ENCODE measurements at places on chromosomes 2 and 18.
A peak's percentile ranks its signal among the peaks of the same experiment; 100 is the strongest.

DNA sequence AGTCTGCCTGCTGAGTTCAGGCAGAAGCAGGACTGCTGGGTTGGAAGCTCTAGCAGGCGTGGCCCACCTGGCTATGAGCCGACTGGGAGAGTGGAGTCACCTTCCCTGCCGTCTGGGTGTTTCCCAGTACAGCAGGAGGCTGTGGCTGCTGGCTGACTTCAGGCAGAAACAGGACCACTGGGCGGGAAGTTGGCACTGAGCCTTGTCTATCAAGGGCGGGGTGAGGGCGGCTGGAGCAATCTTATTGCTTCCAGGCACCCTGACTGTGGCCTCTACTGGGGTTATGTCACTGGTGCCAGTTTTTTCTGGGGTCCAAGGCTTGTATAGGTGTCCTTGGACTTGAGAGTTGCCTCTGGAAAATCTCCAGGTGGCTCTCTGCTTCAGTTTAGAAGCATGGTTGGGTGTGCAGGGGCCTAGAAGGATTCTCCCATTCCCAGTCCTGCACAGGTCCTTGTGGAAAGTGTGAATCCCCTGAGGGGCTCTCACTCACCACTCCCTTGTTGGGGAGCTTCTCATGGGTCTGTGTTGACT lies 30.5 kb downstream of the LTBP1 start:
- peak; percentile 46 for DNase-seq

GRCh38 chr2:186653511-186653910 lies 40.3 kb upstream of the FAM171B start:
- peak; percentile 10 for DNase-seq

- DNase-seq = peak; percentile 50
Observed at GRCh38 chr2:20650393-20650876, 463 bp downstream of the HS1BP3 start.

GRCh38 chr2:181364492-181365170 lies 92.6 kb upstream of the ITGA4 start:
- no peak for DNase-seq

Measured in tongue (tissue), 3 donors.